ENCODE measurements at places on chromosomes 2 and 18.

DNA sequence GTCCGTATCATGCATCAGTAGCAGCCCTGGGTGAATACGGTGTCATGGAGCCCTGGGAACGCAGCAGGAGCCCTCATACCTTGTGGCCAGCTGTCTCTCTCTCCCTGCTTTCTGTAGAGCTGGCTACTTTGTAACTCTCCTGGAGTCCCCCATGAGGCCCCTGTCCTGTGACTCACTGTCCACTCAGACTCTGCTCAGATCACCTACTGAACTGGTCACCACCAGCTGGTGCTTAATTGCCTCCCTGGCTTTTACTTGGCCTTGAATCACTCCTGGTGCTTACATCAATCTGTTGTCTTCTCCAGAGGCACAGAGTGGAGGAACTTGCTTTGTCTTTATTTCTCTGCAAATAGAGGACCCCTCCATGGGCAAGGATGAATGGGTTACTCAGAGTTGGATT lies 172.7 kb downstream of the HRH4 start:
- DNase-seq: no peak

- no peak for DNase-seq
Measured at GRCh38 chr2:26569216-26570082, 71.7 kb downstream of the CIB4 start.

DNA sequence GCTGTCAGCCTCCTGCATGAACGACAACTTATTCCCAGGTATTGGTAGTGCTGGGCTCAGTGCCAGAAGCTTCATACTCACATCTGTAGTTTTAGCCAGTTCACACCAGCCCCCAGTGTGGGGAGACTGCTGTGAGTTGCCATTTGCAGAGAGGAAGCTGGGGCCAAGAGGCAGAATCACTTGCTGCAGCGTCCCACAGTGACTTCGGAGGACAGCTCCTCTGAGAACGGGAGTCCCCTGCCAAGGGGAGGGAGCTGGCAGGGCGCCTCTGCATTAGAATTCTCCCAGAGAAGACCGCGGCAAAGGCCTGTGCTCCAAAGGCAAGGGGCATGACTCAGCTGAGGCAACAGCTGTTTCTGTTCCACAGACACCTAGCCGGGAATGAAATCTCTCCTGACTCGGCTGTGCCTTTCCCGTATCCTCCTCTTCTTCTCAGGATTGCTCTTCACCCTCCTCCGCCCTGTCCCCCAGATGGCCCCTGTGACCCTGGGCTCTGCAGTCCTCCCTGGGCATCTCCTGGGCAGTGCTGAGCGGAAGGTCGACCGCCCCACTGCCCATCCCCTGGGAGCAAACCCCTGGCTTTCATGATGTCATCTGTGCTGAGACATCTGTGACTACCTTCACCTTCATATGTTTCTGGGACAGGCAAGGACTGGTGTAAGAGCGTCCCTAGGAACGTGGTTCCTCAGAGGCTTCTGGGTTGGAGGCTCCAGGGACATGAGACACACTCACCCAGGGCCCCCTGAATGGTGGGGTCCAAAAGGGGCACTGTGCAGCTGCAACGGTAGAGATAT lies 18.0 kb downstream of the MAL start:
- no peak for DNase-seq

GRCh38 chr2:176477336-176477735 lies 208.1 kb downstream of the MTX2 start:
- DNase-seq: no peak

GRCh38 chr2:55160422-55160821 lies 71.7 kb downstream of the CLHC1 start:
- DNase-seq: no peak

- no peak for DNase-seq
Measured at GRCh38 chr2:72994282-72994990, 77.1 kb downstream of the SFXN5 start.

- DNase-seq: no peak
Measured at GRCh38 chr2:41736105-41736567, 311.7 kb upstream of the PKDCC start.

DNA sequence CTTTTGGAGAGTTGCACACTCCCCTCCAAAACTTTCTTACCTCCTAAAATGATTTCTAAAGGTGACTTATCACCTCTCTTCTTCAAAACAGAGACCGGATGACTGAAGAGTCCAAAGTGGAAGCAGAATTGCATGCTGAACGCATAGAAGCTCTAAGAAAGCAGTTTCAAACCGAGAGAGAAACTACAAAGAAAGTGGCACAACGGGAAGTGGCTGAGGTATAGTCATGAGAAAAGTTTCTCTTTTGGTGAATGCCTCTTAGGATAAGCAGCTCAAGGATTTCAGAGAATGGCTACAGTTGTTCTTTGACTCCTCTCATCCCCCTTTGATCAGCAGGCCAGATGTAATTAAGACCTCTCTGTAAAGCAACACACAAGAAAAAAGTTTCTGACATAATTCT lies 73.6 kb downstream of the GTF3C3 start:
- no peak for DNase-seq

DNA sequence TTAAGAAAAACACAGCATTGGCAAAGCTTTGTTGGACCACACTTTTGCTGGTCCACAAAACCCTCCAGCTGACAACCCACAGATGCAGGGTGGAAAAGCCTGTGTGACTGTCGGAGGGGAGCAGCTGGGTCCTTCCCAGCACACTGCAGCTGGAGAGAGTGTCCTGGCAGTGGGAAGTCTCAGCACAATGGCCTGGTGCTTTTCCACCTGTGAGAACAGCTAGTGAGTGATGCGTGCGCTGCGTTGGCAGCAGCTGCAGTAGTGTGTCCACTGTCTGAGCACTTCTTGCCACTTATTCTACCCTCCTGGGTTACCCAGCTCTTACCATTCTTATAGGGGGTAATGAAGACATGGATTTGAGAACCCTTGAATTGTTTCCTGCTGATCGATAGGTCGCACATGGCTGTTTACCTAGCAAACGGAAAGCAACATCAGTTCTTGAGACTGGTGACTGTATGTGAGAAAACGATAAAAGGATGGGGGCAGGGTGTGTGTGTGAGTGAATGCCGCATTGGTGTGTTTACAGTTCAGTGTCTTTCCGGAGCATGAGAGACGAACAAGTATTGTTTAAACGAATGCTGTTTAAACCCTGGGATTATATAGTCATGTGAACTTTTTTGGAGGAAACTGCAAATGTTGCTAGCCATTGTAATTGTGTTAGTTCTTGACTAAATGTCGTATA lies 69.7 kb downstream of the LYPD6 start:
- DNase-seq: no peak

- DNase-seq: no peak
Measured at GRCh38 chr2:6973895-6974545, 56.8 kb downstream of the RNF144A start.

DNA sequence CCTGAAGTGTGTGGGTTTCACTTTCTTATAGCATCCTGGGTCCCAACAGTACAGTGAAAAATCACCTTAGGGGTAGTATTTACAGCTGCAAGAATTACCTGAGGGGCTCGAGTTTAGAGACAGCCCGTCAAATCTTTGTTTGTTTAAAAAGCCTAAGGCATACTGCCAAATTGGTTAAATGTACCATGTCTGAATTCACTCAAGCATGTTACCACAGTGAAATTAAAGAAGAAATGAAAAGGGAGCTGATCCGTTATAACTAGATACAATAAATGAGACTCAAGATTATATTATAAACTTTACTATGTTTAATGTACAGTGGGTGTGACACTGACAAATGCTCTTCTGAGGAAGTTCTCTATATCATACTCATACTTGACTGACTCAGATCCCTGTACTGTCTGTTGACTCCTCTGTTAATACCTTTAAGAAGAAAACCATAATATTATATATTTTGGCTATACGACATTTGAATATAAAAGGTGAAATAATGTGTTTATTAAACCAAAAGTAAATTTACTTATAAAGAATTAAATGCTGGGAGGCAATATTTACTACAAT lies 107.3 kb downstream of the TMEFF2 start:
- DNase-seq: no peak

DNA sequence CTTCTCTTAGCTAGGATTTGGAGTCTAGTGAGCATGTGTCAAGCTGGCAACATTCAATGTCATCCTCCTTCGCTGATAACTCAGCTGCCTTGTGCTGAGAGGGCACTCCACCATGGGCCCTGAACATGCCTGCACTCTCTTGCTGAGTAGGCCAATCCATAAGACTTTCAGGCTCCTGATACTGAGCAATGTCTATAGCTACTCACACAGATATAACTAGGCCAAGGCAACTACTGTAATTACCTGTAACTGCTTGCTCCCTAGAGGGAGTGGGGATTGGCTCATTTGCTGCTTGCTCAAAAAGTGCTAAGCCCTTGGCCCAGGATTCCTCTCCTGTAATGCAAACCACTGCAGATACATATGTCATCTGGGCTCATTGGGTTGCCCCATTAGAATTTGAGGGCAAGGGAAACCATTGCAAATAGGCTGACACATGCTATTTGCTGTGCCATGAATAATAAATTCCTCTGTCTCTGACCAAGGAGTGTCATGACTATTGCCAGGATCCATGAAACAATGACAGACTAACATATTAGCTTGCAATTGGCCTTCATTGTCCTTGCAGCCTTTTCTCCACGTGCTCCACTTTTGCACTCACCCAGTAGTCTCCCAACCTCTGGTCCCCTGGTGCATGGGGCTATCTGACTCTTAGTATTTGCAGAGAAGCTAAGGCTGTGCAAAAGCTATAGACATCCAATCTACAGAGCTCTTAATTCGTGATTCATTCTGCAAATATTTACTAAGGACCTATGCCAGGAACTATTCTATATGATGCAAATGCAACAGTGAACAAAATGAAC lies 36.9 kb upstream of the BMPR2 start:
- DNase-seq: peak; percentile 2

DNA sequence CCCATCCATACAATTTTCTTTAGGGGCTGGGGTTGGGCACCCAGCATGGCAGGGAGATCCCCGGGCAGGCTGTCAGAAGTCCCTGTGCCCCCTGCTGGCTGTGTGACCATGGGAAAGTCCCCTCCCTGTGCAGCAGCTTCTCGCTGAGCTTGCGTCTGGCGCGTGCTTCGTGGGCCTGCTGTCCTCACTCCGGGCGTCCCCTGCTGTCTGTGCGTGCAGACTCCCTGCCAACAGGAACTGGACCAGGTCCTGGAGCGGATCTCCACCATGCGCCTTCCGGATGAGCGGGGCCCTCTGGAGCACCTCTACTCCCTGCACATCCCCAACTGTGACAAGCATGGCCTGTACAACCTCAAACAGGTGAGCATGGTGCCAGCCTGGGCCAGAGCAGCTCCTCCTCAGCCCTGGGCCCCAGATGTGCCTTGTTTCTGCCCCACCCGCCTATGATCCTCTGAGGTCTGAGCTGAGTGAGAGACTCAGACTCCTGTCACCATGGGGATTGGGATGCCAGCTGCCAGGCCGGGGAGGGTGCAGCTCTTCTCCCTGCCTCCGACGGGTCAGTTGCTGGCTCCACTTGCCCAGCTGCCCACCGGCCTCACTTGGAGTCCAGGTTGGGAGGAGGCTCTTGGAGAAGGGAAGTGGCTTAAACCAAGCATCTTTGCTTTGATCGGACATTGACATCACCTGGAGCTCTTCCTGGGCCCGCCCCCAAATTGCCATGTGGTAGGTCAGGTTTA lies 28.6 kb downstream of the IGFBP2 start:
- DNase-seq: no peak

GRCh38 chr2:235568431-235568830 lies 74.6 kb downstream of the AGAP1 start:
- no peak for DNase-seq

GRCh38 chr2:74602586-74603281 lies 45.4 kb downstream of the M1AP start:
- DNase-seq: no peak

- no peak for DNase-seq
Measured at GRCh38 chr18:73839441-73839840, 308.2 kb downstream of the FBXO15 start.

GRCh38 chr2:36490749-36491148 lies 107.2 kb downstream of the FEZ2 start:
- no peak for DNase-seq

- no peak for DNase-seq
Measured at GRCh38 chr2:62895632-62896009, 155.0 kb upstream of the OTX1 start.

- DNase-seq: no peak
Measured at GRCh38 chr2:69830045-69830905, 815 bp downstream of the GMCL1 start.

GRCh38 chr2:213932-214693 lies 49.7 kb downstream of the SH3YL1 start:
- DNase-seq: no peak

DNA sequence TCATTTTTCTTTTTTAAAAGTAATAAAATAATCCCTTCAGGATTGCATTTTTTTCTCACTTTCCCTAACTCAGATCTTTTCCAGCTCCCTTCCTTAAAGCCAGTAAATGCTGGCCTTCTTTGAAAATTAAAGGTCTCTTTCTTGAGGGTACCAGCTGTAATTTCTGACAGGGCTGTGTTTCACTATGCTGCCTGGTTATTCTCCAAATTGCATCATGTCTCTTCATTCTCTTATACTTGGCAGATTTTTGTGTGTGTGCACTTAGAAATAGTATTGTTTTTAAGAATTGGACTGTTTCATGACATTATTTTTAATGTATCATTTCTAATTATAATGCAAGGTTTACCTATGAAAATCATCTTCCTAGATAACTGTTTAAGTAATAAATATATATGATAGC lies 72.0 kb upstream of the EPB41L5 start:
- no peak for DNase-seq

DNA sequence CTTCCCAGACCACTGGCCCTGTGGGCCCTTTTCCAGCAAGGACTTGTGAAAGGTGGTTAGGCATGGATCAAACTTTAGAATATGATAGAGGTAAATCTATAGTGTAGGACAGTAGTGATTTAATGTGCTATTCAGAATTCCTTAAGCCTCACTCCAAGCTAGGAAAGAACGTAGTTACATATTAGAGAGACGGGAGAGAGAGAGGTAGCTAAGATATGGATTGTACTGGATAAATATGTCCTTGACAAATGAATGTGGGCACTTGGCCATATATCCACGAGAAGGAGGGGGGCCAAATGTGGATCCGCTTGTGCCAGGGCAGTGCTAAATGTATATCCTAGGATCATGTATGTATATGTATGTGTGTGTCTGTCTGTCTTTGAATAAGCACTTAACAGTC lies 6.5 kb downstream of the KCNJ3 start:
- no peak for DNase-seq

DNA sequence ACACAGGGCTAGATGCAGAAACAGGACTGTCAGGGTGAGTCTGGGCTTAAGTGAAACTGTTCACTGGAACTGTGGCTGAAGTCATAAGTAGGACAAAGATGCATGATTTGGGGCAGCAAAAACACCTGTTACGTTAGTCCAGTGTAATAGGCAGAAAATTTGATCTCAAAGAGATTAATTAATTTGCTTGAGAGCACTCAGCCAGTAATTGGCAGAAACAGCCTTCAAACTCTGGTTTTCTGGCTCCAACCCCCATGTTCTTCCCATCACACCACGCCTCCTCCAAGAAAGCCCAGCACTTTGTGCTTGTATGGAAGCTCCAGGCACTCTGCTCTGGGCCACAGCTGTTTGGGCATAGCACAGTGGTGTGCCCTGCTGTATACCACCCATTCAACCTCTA lies 54.0 kb downstream of the CNTNAP5 start:
- DNase-seq: no peak

All from amniotic stem cell (primary cell).